Ureter (tissue), 1 donor: ENCODE measurements at places on chromosomes 5 and 9. TPM values are rescaled to one million over a fixed set of nuclear protein-coding genes. Genes with fewer than 3 reads are reported as not detected.

GRCh38 chr5:165569551-165569950 is 2064.1 kb downstream of the MAT2B start:
- no peak for DNase-seq

Gene ENTPD2
- 1.3 TPM for total RNA-seq

Gene C5orf63
- total RNA-seq: 15.5 TPM

Gene SLC46A2
- total RNA-seq: 4.2 TPM

DNA sequence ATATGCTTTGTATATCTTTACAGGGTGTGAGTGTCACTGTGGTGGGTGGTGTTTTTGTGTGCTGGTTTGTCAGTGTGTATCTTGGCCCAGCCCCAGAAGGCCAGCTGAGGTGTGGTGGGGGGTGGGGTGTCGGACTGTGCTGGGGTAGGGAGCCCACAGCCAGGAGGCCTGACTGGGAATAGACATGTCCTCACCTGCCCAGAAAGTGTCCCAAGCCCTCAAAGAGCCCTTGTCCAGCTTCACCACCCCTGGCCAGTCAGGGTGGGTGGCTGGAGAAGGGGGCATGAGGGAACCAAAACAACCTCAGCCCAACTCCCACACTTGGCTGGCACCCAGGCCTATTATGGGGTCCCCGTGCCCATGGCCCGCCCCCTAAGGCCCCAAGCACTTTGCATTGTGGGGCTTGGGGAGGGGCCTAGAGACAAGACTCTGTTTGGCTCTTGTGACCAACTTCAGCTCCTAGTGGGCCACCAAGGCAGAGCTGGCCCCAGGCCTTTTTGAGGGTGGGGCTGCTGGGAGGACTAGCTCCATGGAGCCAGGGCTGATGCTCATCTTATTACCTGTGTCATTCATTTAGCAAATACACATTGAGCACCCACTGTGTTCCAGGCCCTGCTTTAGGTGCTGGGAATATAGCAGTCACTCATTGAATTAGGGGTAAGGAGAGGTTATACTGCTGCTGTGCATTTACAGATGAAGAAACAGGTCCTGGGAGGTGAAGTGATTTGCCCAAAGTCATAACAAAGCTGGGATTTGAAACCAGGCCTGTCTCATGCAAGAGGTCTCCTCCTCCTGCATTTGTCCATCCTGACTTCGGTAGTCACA is 56.2 kb upstream of the PSD2 start:
- DNase-seq: no peak

Gene PCDHA7
- 1.1 TPM for total RNA-seq
